ENCODE measurements at places on chromosomes 5 and 9. TPM values are rescaled to one million over a fixed set of nuclear protein-coding genes. Genes with fewer than 3 reads are reported as not detected.

DNA sequence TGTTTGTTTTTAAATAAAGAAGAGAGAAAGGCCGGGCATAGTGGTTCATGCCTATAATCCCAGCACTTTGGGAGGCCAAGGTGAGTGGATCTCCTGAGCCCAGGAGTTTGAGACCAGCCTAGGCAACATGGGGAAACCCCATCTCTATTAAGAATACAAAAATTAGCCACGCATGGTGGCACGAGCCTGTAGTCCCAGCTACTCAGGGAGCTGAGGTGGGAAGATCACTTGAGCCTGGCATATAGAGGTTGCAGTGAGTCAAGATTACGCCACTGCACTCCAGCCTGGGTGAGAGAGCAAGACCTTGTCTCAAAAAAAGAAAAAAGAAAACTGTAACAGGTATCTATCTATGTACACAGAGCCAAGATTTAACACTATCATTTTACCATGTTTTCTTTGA is 34.2 kb upstream of the CDC42SE2 start:
- DNase-seq, result no peak

- no peak for DNase-seq
Measured at GRCh38 chr9:99056186-99056585, 48.7 kb upstream of the TGFBR1 start.

The IRGM gene
- total RNA-seq, result 8.2 TPM

DNA sequence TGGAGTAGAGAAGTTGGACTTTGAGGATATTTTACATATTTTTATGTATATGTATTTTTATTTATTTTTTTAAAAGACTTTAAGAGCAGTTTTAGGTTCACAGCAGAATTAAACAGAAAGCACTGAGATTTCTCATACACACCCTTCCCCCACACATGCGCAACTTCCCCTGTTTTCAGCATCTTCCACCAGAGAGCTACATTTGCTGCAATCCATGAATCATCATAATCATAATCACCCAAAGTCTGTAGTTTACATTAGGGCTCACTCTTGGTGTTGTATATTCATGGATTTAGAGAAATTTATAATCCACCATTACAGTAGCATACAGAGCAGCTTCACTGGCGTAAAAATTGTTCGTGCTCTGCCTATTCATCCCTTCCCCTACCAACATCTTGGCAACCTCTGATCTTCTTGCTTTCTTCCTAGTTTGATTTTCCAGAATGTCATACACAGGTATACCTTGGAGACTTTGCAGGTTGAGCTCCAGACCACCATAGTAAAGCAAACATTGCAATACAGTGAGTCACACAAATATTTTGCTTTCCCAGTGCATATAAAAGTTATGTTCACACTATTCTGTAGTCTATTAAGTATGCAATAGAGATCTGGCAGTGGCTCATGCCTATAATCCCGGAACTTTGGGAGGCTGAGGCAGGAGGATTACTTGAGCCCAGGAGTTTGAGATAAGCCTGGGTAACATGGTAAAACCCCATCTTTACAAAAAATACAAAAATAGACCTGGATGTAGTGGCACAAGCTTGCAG is 9.6 kb upstream of the CCDC171 start:
- peak; percentile 81 for DNase-seq

DNA sequence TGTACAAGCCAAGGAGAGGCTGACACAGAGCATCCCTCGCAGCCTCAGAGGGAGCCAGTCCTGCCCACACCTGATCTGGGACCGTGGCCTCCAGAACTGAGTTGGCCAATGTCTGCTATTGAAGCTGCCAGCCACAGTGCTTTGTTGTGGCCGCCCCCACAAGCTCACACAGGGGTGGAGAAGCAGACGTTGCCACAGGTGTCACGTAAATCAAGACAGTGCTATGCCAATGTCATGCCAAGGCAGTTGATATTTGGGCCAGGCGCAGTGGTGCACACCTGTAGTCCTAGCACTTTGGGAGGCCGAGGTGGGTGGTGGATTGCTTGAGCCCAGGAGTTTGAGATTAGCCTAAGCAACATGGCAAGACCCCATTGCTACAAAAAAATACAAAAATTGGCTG is 17.3 kb upstream of the TERT start:
- no peak for DNase-seq

The PCDHA9 gene
- total RNA-seq, result 0.96 TPM

GRCh38 chr9:90726215-90726614 is 75.4 kb upstream of the SYK start:
- no peak for DNase-seq

GRCh38 chr5:78362220-78362619 is 1.8 kb downstream of the SCAMP1 start:
- no peak for DNase-seq

The OR1J4 gene
- total RNA-seq, result 2.9 TPM

GRCh38 chr9:105065098-105066088 is 137.4 kb upstream of the ABCA1 start:
- no peak for DNase-seq

The FCN2 gene
- total RNA-seq, result not detected

DNA sequence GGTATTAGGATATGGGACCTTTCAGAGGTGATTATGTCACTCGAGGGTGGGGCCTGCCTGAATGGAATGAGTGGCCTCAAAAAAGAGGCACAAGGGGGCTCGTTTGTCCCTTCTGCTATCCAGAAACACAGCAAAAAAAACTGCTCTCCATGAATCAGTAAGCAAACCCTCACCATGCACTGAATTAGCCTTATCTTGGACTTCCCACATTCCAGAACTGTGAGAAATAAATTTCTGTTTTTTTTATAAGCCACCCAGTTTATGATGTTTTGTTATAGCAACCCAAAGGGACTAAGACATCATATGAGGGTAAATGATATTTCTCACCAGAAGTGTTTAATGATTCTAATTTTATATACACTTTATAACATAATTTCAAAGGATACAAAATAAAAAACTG is 476.6 kb upstream of the EDIL3 start:
- no peak for DNase-seq

Measured in umbilical cord (tissue), 2 donors.